Stimulated activated CD4-positive, alpha-beta T cell treated with anti-CD3 and anti-CD28 coated beads, Interleukin-2, amount 100 ng/mL, for 24 hours (primary cell): ENCODE measurements at places on chromosomes 2 and 18.

GRCh38 chr2:55843096-55843993, 80.2 kb downstream of the EFEMP1 start:
- no peak for DNase-seq

DNA sequence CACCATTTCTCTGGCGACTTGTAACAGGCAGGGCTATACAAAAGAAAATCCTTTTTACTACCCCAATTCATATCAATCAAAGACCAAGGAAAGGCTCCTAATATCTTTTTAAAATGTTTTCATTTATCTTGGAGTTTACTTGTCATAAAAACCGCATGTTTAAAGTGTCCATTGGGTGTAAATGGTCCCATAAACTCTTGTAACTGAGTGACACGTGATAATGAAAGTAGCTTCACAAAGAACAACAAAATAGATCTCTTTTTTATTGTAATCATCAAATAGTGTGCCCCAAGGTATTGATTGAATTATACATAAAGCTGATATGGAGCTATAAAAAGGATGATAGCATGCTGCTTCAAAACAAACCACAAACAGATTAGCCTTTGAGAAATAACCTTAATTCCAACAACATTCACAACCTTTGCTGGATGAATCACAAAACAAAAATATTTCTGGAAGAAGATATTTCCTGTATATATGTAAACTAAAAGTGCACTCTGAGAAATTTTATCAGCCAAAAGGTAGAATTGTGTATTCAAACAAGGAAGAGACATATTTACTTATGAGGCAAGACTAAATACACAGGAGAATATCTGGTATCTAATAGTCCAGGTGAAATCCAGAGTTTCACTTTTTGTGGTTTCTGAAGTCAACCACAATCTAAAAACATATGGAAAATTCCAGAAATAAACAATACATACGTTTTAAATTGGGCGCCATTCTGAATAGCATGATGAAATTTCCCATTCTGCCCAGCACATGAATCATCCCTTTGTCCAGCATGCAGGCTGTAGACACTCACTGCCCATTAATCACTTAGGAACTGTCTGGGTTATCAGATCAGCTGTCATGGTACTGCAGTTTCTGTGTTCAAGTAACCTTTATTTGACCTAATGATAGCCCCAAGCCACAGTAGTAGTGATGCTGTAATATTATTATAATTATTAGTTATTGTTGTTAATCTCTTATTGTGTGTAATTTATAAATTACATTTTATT, 237.5 kb downstream of the PIK3C3 start:
- DNase-seq = no peak

GRCh38 chr18:54608028-54608642, 17.1 kb downstream of the DYNAP start:
- no peak for DNase-seq

DNA sequence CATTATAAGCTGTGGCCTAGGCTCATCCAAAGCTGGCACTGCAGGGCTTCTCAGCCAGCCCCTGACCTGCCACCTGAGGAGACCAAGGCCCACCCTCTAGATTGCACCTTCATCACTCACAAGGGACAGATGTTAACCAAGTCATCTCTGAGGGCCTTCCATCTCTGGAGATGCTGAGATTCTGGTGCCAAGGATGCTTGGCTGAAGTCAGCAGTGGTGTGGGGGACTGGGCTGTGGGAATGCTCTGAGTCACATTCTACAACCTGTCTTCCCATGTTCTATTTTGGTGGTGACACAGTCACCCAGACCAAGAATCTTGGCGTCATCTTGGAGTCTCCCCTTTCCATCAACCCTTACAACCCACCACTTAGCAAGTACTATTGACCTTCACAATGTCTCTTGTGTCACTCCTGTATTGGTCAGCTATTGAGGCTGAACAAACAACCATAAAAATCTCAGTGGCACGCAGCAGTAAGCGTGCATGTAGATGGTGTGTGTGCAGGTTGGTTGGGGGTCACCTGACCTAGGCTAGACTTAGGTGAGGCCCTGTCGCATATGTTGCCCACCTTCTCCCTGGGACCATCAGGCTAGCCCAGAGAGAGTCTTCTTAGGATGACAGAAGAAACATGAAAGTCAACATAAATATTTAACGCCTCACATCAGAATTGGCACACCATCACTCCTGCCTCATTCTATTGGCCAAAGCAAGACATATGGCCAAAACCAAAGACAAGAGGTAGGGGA, 135.0 kb downstream of the SMAD7 start:
- peak; percentile 18 for DNase-seq

- DNase-seq = no peak
Observed at GRCh38 chr18:46215902-46216723, 111.9 kb downstream of the HAUS1 start.

DNA sequence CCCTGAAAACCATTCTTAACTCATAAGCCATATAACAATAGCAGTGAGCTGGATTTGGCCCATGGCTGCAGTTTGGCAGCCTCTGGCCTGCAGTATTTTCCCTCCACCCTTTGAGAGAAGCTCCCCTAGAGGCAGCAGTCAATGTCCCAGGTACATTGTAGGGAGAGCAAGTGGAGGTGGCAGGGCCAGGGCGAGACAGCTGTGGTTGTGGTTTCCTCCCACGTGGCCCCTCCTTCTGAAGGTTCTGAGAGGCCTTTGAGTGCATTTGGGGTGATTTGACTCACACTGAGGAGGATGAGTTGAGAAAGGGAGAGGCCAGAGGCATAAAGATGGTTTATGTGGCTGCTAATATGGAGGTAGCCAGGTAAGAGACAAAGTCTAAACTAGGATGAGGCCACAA, 45.5 kb upstream of the LDAH start:
- DNase-seq = peak; percentile 59

DNA sequence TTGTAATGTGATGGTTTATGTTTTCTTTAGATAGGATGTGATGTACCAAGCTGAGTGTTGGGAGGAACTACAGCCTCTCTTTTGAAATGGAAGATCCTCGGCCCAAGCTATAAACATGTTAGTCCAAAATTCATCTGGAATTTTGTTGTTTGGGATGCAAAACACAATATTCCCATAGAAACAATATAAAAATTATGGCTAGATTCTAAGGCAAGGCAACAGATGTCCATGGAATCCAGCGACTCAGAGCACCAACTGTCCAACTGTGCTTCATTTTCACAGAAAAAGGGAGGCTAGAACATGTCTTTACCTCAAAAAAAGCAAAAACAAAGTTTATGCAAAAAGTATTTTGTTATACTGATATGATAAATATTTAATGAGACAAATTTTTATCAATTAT, 52.4 kb upstream of the ATP8B1 start:
- DNase-seq = no peak

DNA sequence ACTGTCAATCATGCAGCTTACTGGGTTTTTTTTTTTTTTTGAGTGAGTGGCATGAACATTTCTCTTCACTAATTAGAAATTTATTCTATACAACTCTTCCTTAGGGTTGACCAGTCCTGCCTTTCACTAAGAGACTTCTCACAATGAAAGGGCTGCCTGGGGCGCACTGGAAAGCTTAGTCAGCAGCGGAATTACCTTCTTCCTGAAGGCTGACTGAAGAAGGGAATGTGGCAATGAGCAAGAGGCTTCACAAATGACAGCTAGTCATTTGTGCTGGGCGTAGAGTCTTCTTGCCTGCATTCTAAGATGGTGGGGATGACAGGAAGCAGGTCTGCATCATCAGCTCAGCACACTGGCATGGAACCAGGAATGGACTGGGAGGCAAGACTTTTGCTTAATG, 15.6 kb upstream of the SCN3A start:
- no peak for DNase-seq

DNA sequence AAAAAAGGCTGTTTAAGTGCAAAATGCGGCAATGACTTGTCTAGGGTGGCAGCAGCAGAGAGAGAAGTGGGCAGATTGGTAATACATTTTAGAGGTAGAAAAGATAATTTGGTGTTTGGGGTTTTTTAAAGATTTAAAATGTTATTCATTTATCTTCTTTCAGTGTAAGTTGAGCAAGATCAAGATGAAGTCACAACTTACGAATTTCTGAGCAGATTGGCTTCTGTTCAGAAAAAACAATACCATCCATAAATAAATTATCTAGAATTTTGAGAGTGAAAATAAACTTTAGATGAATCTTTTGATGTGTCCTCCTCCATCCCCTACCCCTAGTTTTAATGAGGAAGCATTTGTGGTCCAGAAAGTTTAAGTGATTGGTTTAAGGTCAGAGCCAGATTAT, 47.9 kb upstream of the FAM171B start:
- DNase-seq = no peak

DNA sequence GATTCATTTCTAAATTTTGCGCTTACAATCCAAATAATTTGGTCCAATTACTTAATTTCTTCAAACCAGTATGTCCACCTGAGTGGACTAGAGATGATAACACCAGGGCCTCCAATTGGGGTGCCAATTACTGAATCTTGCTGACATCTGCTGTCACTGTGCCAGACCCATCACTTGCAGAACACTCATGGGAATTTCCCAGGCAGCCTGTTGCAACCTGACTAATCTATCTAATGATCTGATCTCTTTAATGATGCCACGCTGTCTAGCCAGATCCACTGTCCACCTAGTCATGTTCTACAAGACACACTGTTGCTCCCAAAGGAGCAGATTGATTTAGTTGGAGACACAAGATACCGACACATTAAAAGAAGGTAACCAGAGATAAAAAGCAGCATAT, 11.8 kb upstream of the LRP1B start:
- no peak for DNase-seq

DNA sequence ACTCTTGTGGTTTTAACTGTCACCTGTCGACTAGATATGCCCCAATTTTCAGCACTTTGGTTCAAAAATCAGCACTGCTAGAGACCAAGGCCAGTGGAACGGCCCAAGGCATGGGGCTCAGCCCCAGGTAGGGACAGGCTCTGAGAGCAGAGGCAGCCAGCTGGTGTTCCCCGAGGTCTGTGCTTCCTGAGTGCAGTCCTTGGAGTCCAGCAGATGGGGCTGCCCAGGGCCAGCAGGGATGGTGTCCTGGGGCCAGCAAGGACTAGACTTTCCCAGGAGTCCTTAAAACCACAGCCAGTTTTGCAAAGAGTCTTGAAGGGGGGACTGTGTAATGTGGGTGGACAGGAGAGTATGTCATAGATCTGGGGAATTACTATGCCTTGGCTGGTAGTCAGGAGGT, 56.3 kb downstream of the POMC start:
- DNase-seq = no peak

- no peak for DNase-seq
Observed at GRCh38 chr18:28984731-28985130, 807.8 kb upstream of the CDH2 start.

DNA sequence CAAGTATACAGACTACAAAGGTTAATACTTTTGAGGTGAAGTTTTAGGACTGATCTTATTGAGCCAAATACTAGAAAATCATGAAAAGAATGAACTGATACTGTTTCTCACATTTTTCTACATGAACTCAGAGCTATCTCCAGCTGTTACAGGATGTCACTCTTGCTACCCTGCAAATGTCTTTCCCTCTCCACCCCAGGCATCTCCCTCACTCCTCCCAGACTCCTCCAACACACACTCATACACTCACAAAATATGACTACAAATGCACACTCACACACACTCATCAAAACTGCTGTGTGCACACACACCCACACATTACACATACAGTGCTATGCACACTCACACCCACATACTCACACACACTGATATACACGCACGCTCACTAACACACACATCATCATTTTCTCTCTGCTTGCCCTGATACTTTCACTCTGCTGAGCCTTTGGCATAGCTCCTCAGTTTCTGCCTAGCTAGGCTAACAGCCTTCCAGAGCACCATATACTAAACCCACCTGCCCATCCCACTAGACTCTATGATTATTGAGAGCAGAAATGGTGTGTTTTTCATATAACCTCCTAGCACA, 273.3 kb downstream of the CD226 start:
- no peak for DNase-seq

GRCh38 chr2:240123821-240124650, 12.1 kb downstream of the COPS9 start:
- DNase-seq = peak; percentile 6

GRCh38 chr2:186639939-186640338, 50.1 kb downstream of the ITGAV start:
- DNase-seq = no peak
